ENCODE measurements at places on chromosomes 4 and X.

GRCh38 chr4:37138789-37139188 lies 105.8 kb upstream of the NWD2 start:
- DNase-seq = no peak

DNA sequence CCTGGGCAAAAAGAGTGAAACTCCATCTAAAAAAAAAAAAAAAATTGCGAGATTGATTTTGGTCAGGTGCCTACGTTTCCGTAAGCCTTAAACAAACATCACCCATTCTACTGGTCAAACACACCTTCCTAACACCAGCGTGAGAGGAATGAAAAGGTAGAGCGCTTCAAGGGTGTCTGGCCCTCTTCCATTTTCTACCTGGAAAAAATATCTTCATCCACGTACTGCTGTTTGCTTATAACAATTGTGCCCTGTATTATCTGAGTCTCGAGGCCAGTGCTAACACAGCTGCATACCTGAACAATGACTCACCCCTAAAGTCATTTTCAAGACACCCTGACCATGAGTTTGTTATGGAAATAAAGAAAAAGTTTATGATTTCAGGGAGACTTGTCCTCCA lies 13.9 kb downstream of the TMSB4X start:
- no peak for DNase-seq

- peak; percentile 69 for DNase-seq
Measured at GRCh38 chrX:45801554-45801953, 600.9 kb upstream of the DIPK2B start.

DNA sequence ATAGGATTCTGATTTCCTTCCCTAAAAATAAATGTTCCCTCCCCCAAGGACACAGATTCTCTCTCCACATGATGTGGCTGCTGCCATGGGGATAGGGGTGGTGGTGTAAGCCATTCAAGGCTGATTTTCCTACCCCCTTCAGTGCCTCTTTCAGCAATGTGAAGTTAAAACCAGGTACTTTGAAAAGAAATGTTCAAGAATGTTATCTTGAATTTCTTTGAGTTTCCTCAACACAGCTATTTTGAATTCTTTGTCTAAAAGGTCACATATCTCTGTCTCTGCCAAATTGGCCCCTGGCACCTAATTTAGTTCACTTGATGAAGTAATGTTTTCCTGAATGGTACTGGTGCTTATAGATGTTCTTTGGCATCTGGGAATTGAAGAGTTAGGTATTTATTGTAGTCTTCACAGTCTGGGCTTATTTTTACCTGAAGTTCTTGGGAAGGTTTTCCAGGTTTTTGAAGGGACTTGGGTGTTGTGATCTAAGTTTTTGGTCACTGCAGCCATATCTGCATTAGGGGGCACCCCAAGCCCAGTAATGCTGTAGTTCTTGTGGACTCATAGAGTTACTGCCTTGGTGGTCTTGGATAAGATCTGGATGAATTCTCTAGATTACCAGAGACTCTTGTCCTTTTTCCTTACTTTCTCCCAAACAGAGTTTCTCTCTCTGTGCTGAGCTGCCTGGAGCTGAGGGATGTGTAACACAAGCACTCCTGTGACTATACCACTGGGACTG lies 7.6 kb upstream of the DIPK2B start:
- DNase-seq = no peak

GRCh38 chrX:123223409-123223808 lies 39.3 kb downstream of the GRIA3 start:
- DNase-seq = no peak

DNA sequence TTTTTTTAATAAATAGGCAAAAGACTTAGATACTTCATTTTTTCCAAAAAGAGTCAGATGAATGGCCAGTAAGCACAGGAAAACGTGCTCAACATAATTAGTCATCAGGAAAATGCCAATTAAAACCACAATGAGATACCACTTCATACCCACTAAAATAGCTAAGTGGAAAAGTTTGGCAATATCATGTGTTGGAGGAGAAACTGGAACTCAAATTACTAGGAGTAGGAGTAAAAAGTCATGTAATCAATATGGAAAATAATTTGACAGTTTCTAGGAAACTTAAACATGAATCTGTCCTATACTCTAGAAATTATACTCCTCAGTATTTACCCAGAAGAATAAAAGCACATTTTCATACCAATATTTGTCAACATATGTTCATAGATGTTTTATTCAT lies 449.8 kb downstream of the INPP4B start:
- DNase-seq = peak; percentile 7

- DNase-seq = no peak
Measured at GRCh38 chr4:94525993-94526728, 74.4 kb downstream of the PDLIM5 start.

DNA sequence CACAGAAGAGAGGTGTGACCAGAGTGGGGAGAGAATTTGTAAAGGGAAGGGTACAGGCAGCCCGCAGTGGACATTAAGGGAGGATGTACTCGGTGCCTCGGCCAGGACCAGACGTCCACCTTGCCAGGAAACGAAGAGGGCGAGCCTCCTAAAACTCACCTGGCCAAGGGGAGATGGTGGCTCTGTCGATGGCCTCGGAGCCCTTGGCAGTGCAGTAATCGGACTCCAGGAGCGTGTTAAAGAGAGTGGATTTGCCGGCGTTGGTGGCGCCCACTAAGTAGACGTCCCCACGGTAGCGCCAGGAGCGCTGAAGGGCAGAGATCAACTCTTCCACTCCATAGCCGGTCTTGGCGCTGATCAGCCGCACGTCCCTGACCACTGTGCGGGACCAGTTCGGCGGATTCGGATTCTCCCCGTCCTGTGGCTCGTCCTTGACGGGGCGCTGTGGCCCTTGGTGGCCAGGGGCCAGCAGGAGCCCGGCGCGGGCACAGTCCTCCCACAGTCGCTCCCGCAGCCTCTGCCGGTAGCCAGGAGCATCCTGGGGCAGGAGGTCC lies 1.0 kb downstream of the NOA1 start:
- DNase-seq = peak; percentile 15

DNA sequence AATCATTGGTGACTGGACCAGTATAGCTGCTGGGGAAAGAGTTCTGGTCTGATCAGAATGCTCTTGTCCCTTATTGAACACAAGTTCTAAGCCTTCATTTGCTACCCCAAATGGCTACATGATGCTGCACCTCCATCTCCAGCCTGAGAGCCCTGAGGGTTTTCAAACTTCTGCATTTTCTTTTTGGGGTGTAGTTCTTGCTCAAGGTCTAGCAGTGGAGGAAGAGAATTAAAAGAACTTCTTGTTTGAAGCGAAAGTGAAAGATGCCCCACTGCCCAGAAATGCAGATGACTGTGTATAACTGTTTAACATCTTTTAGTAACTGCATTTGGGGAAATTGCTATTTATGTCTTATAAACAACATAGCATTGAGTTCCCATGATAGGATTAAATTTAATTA lies 38.5 kb downstream of the LAMTOR3 start:
- peak; percentile 75 for DNase-seq

DNA sequence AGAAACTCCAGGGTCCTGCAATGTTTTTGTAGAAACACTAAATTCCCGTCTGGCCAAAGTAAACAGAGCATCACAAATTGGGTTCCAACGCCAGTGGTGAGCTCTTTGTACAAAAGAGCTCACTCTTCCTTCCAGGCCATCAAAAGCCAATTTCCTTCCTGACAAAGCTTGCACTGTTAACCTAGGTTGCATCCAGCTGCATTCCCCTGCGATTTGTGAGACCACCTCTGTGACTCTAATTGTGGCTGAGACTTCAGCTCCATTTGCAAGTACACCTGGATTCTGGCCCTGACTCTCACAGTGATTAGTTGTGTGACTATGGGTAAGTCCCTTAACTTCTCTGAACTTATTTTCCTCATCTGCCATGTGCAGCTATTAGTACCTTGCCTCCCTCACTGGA lies 212.5 kb upstream of the CXorf66 start:
- DNase-seq = no peak

DNA sequence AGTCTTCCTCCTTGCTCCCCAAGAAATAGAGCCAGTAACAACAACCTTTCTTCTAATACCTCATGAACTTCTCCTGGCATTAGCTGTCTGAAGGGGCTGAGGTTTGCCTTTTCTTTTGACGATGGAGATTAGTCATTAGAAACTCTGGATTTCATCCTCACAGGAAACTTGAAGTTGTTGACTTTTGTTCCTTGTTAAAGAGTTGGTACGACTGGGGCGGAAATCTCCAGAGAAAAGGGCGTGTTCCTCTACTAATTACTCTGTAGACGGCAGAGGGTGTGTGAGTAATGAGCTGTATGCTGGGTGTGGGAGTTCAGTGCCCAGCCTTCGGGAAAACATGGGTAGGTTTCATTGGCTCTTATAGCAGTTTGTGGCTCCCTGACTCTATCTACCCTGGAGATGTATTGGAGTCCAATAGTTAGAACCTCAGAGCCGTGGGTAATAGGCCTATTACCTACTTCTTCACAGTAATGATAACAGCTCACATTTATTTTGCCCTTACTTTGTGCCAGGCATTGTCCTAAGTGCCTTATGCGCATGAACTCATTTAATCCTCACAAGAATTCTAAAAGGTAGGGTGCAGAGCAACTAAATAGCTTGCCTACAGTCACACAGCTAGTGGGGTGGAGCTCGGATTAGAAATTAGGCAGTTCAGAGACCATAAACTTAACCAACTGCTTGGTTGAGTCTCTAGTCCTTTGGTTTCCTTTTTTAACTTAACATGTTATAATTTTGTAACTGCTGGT lies 23.4 kb downstream of the TMEM164 start:
- peak; percentile 85 for DNase-seq

DNA sequence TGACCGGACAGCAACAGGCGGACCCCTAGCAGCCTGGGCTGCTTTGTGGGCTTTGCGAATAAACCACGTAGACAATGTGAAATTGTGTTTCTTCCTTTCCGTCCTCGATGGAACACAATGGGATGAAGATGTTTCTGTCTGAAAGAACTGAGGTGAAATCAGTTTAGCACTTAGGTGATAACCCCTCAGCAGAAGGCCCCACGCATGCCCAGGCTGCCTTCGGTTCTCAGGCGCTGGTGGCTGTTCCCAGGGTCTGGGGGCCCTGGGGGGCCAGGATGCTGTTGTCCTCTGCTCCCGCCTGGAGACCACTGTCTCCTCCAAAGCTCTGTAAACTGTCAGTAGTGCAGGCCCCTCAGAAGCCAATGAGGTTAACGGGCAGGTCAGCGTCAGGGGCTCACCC lies 73.9 kb upstream of the HGFAC start:
- DNase-seq = no peak

- no peak for DNase-seq
Measured at GRCh38 chr4:122822466-122822865, 4.2 kb upstream of the FGF2 start.

GRCh38 chr4:34043131-34043530 lies 2201.2 kb downstream of the ARAP2 start:
- DNase-seq = no peak

DNA sequence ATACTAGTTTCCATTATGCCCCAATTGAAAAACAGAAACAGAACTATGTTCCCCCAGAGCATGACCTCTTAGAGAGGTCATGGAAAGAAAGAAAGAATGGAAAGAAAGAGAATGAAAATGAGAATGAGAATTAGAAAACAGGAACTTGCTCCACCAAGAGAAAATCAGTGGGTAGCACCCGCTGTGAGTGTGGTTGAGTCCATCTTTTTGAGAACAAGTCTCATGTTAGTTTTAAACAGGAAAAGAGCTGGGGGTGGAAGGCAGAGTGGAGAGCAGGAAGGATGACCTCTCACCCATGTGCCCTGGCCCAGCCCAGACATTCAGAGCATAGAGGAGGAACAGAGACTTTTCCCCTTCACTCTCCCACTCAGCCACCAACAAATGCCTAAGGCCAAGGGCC lies 4.9 kb downstream of the GSX2 start:
- DNase-seq = peak; percentile 78

- DNase-seq = no peak
Measured at GRCh38 chrX:48589482-48590162, 7.7 kb upstream of the WDR13 start.

- no peak for DNase-seq
Measured at GRCh38 chr4:17437396-17437795, 74.5 kb downstream of the QDPR start.

GRCh38 chr4:87011340-87012034 lies 76.7 kb downstream of the AFF1 start:
- DNase-seq = peak; percentile 91

DNA sequence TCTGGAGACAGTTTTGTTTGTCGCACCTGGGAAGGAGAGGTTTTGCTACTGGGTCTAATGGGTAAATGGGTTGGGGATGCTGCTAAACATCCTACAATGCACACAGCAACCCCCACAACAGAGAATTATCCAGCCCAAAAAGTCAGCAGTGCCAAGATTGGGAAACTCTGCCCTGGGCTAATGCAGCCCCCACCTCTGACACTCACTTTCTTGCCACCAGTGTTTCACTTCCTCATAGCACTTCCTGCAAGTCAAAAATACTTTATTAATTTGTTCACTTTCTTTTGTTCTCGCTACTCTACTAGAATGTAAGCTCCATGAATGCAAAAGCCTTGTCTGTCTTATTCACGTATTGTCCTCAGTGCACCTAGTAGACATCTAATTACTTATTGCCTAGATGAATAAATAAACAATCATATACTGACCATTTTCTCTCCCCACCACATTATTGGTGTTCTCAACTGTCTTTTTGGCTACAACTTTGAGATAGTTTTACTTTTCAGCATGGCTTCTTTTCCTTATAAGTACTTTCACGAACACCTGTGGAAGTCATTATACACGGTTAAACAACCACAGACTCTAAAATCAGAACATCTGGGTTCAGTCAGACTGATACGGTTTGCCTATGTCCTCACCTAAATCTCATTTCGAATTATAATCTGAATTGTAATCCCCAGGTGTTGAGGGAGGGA lies 82.0 kb upstream of the PITX2 start:
- peak; percentile 7 for DNase-seq

- peak; percentile 1 for DNase-seq
Measured at GRCh38 chrX:55102754-55103153, 13.9 kb downstream of the PAGE2 start.

DNA sequence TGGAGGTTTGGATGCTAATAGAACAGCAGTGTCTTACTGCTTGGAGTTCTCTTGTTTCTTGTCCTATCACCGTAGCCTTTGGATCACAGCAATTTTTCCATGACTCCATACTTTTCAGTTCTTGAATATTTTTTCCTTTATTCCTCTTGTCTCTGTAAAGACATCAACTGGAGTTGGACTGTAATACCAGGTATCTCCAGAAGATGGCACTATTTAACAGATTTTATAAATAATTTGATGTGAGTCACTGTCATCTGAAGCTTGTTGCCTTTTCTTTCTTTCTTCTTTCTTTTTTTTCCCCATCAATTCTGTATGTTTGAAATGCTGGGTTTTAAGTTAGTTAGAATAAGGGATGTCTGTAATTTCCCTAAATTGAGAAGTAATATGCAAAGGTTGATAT lies 24.1 kb downstream of the HPRT1 start:
- peak; percentile 49 for DNase-seq

- no peak for DNase-seq
Measured at GRCh38 chr4:185582651-185583400, 47.5 kb upstream of the PDLIM3 start.

- DNase-seq = no peak
Measured at GRCh38 chrX:35819241-35819640, 21.1 kb downstream of the MAGEB16 start.

DNA sequence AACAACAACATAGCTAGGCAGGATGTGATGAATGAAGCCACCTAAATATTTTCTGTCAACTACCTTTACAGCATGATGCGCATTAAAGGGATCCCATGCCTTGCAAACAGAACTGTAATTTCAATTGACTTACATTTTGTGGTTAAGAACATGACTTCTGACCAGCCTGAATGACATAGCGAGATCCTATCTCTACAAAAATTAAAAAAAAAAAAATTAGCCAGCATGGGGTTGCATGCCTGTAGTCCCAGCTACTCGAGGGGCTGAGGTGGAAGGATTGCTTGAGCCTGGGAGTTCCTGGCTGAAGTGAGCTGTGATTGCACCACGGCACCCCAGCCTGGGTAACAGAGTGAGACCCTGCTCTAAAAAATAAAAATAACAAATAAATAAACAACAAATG lies 680.6 kb downstream of the IQCM start:
- no peak for DNase-seq
